HFFc6 (cell line): ENCODE measurements at places on chromosomes 13 and 19. TPM values are rescaled to one million over a fixed set of nuclear protein-coding genes. Genes with fewer than 3 reads are reported as not detected.

The KIR2DL1 gene
- not detected in 3 replicates for total RNA-seq

The CNFN gene
- total RNA-seq, result 0.45 to 0.78 TPM (median 0.48 TPM) in 3 replicates

The ZNF208 gene
- total RNA-seq, result 0.16 TPM in 1 of 3 replicates, not detected in the others

The RFPL4A gene
- total RNA-seq, result not detected in 3 replicates

The ABHD8 gene
- 6.8 to 9.6 TPM (median 8.0 TPM) in 3 replicates for total RNA-seq

The C1QTNF9B gene
- total RNA-seq, result not detected in 3 replicates

The SLC6A16 gene
- 0.13 TPM in 1 of 3 replicates, not detected in the others for total RNA-seq

The DCT gene
- total RNA-seq, result not detected in 3 replicates

DNA sequence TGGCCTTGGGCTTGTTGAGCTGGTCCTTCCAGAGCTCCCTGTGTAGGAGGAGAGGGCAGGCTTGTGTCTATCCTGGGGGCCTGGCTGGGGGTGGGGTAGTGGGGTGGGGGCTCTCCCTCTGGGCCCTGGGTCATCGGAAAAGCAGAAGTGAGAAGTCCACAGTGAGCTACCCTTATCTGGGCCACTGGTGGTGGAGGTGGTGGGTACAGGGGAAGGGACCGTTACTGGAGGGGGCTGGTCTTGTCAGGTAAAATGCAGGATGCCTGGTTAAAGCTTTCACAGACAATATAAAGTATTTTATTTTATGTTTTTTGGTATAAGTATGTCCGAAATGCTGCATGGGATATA lies 342 bp upstream of the SIGLEC10 start:
- no peak for DNase-seq

GRCh38 chr13:40980461-40980860 lies 38.7 kb downstream of the ELF1 start:
- DNase-seq, result no peak

DNA sequence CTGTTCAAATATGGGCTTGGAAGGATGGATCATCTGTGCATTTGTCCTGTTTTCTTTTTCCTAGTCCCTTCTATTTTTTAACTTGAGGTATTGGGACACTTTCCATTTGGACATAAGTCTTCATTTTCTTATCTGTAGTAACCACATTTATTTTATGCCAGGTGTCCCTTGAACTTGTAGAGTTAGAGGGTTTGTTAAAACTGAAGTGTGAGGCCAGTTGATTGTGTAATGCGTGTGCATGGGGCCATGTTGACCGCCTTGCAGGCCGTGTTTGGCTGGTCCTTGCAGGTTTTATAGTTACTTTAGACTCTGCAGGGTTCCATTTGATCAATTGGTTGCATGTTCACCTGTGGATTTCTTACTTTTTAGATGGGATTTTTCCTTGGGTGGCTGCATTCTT lies 21.0 kb downstream of the SAE1 start:
- no peak for DNase-seq

DNA sequence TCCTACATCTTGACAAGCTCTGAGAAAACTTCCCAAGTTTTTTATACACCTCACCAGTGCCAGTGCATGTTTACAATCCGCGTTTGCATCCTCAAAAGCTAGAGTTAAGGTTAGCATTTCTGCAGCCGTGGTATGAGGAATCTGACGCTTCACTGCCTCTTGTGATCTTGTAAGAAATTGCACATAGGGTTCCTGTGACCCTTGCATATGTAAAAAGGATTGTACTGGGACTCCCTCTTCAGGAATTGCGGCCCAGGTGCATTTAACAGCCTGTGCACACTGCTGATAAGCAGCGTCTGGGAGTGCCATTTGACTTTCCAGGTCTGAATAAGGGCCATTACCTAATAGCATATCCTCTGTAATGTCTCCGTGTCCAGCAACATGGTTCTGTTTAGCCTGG lies 15.3 kb downstream of the FPR3 start:
- peak; percentile 56 for DNase-seq
